ENCODE measurements at places on chromosomes 2 and 18.

DNA sequence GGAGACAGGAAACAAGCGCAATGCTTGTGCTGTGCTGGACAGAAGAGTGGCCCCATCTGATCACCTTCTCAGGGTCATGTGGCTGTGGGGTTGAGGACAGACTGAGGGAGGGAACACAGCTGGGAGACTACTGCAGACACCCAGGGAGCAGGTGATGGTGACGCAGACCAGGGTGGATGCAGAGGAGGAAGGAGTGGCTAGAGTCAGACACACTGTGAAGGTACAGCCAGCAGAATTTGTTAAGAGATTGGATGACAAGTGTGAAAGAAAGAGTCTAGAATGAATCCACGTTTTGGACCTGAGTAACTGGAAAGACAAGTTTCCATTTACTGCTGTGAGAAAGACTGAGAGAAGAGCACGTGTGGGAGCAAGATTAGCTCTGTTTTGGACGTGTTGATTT, 15.9 kb upstream of the POMC start:
- no peak for DNase-seq

DNA sequence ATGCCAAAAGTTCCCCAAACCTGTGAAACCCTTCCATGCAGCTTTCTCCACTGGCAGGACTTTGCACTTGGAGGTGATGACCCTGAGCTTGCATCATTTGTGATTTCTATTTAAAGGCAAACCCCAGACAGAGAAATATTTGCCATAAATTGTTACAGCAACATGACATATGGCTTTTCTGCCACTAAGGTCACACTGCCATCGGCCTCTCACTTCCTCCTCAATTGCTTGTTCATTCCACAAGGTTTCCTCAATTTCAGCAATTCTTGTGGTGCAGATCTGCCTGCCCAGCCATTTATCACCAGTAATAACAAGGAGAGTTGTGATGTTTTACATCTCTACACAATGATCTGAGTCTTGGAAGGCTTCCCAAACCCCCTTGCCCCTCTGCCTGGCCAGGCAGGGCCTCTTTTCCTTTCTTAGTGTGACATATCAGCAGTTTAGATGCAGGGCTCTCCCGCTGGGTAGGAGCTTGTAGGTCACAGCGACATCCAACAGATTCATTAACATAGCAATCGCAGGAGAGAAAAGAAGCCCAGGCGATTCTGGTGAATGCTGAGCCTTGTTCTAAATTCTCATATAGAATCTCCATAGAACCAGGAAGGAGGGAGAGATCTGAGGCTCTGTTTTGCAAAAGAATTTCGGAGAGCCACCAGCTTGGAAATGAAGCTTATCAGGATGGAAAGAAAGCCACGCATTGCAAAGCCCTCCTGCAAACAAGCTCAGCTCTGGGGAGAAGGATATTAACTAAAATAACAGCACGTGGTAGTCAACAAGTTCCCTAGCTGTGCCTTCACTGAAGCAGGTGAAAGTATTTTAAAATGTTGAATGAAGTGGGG, 46.7 kb upstream of the ITGA6 start:
- DNase-seq, result no peak

GRCh38 chr2:196449083-196449482, 190.4 kb upstream of the CCDC150 start:
- DNase-seq, result no peak

DNA sequence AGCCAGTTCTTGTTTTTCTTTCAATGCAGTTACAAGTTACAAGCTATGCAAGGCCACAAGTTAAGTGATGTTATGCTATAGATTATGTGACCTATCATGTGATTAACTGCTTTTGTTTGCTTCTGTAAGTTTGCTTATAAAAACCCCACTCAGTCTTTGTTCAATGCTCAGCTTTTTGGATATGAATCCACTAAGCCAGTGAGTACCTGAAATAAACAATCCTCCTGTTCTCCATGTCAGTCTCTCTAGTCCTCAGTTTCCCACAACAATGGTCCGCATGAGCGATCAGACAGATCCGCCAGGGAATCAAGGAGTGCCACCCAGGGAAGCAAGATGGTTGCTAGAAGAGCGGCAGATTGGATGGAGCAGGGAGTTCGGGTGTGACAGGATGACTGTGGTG, 30.7 kb upstream of the ZNF236 start:
- DNase-seq, result no peak
